Lower leg skin (tissue), 4 donors: ENCODE measurements at places on chromosomes 7 and 10.

DNA sequence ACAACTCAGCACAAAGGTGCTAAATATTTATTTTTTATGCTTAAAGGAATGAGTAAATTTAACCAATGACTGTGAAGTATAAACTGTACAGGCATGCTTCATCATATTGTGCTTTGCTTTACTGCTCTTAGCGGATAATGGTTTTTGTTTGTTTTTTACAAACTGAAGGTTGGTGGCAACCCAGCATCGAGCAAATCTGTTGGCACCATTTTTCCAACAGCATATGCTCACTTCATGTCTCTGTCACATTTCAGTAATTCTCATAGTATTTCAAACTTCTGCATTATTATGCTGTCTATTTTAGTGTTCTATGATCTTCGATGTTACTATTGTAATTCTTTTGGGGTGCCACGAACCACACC lies 22.8 kb downstream of the BRAF start:
- no peak for DNase-seq

DNA sequence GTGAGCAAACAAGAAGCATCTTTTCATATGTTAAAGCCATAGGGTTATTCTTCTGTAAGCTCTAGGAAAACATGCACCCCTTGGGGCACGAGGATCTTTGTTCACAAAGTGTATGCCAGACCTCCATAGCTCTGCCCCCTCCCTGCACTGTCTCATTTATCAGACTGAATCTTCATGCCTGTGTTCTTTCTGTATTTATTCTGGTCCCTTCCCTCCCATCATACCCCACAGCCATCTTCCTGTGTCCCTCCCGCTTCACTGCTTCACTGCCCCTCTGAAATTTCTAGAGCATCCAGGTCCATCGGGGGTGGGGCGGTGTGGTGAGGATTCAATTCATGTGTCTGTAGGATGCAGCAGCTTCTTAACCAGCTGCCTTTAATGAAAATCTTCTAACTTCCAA lies 7.5 kb downstream of the EPHB6 start:
- no peak for DNase-seq

- DNase-seq = no peak
Observed at GRCh38 chr7:23261843-23262452, 15.4 kb downstream of the GPNMB start.

DNA sequence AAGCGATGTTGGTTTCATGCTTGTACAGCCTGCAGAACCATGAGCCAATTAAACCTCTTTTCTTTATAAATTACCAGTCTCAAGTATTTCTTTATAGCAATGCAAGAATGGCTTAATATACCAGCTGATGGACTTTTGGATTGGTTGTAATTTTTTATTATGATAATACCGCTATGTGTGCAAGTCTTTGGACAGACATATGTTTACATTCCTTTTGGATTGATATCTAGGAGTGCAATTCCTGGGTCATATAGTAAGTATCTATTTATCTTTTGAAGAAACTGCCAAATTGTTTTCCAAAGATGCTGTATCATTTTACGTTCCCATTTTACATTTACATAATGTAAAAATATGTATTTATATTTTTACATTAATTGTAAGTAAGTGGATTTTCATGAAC lies 81.2 kb upstream of the PIP4K2A start:
- no peak for DNase-seq

GRCh38 chr7:155764438-155764793 lies 47.8 kb downstream of the SHH start:
- DNase-seq = no peak
